ENCODE measurements at places on chromosomes 16 and 17.

DNA sequence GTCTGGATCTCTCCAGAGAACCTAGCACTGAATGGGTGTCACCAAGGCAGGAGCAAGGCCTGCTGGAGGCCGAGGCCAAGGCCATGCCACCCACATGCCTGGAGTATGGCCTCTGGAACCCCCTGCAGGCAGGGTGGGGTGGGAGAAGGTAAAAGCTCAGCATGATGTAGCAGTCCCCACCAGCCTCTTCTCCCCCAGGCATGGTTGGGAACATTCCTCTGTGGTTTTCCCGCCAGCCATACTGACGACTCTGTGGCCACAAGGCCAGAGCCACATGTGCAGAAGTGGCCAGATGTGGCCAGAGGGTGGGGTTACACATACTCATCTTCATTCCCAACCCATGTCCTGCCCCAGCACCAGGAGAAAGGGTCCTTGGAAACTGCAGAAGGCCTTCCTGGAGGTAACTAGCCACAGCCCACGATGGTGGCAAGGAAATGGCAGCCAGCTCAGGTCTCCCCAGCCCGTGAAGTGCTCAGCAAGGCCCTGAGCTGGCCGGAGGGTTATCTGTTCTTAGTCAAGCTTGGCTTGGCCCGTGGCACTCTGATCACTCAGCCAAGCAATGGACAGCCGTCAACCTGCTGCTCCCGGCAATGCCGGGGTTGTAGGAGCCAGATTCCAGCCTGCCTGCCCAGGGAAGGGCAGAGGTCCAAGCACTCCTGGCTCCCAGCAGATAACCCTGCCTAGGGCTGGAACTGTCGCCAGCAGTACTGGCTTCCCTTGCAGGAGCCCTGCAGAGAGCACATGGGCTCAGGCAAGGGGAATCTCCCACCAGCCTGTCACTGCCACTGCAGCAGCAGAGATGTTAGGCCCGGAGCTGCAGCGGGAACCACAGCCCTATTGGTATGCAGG is 26.1 kb downstream of the HDAC5 start:
- no peak for DNase-seq

DNA sequence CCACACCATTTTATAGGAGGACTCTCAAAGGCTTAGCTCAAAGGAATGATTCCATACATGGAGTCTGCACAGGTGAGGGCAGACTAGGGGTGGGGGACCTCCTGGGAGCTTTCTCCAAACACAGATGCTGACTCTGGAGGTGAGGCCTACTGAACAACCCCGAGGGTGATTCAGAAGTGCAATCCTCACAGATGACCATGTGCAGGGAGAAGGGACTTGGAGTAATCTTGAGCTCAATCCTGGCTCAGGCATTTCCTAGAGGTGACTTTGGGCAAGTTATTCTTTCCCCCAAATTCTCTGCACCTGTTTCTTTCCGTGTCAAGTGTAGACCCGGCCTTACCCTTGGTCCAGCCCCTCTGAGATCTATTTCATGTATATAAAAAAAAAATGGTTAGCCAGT is 401.5 kb downstream of the SLC39A11 start:
- no peak for DNase-seq

- DNase-seq: no peak
Measured at GRCh38 chr16:88705801-88706228, 393 bp downstream of the RNF166 start.

DNA sequence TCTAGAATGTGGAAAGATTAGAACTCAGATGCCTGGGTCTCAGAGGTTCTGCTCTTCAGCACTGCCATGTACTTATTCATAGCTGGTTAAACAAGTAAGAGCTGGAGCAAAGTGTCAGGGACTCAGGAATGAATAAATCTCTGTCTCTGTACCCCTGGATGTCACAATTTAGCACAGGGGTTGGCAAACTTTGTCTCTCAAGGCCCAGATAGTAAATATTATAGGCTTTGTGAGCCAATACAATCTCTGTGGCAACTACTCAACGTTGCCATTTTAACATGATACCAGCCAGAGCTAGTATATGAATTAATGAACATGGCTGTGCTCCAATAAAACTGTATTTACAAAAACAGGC is 220.3 kb upstream of the MON1B start:
- DNase-seq: no peak

DNA sequence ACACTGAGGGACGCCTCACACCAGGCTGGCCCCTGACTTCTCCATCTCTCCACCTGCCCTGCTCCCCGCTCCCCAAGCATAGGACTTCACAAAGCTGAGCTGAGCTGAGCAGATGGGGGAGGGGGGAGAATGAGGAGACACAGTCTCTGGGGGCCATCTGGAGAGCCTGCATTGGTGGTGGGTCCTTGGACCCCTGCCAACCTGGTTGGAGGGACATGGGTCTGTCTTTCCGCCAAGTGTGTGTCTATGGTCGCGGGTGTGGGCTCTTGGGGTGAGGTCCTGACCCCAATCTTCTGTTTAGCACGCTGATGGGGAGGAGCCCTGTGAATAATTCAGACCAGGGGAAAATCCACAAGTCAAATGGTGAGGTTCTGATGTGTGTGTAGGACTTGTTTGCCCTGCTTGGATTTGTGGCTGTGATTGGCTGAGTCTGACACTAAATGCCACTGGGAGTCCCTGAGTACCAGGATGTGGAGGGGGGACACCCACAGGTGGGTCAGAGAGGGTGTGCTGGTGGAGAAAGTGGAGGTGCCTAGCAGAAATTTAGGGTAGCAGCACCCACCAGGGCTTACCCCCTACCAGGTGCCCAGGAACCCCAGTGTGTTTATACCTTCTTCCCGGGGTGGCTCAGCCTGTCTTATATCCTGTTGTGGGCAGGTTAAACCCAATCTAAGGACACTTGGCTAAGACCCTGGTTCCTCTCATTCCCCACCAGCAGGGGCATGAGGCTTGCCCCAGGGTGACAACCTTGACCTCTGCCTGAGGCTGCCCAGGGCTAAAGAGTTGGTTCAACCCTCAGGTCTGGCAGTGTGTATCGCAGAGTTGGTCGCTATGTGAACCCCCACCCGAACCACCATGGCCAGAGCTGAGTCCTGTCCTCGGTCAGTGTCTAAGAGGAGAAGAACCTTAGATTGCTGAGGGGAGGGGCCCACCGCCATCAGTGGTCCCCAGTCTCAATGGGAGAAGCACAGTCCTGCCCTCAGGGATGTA is 2.1 kb downstream of the FMNL1 start:
- peak; percentile 74 for DNase-seq

DNA sequence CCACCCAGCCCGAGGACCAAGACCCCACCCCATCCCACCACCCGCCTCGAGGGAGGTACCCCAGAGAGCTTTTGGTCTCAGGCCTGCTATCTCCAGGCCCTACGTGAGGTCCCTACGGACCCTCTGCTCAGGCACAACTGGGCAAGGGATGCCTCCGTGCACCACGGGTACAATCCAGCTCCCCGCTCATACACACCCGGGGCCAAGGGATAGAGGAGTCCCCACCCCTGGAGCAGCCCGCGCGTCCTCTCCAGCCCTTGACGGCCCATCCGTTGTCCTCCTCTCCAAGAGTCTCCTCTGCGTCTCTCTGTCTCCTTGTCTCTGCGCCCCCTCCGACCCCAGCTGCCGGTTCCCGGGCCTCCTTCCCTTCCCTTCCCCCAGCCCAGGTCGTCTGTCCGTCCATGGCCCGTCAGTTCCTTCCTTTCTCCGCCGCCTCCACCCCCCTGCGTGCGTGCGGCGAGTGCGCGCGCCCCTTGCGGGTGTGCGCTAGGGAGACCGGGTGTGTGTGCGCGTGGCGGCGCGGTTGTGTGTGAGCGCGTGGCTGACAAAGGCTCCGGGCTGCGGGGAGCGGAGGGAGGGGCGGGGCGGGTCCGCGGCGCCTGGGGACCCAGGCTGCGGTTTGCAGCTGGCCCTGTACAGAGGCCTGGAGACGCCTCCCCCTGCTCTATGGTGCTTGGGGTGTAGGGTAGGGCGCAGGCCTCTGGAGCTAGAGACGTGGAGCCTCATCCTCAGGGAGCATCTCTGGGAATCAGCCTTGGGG is 930 bp downstream of the SPNS2 start:
- DNase-seq: no peak

- DNase-seq: no peak
Measured at GRCh38 chr17:64069143-64069542, 48.7 kb upstream of the ICAM2 start.

DNA sequence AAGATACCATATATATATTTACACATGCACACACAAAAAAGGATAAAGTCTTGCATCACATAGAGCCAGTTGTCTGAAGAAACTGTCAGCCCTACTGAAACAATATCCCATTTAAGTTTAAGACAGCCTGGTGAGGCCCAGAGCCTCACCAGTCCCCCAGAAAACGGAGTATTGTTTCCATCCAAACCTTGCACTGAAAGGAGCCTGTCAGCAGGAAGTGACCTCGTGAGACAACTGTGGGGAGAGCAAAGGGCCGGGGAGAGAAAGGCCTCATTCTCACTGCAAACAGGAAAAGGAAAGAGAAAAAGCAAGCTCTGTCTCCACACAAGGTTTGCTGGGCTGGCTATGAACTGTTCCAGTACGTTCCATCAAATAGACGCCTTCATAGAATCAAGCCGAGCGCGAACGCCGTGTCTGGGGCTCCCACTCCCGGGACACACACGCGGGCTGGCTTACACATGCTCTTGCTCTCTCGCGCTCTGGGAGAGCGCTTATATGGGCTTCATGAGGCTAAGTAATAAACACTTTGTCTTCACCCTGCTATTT is 44.4 kb upstream of the ZFHX3 start:
- no peak for DNase-seq

DNA sequence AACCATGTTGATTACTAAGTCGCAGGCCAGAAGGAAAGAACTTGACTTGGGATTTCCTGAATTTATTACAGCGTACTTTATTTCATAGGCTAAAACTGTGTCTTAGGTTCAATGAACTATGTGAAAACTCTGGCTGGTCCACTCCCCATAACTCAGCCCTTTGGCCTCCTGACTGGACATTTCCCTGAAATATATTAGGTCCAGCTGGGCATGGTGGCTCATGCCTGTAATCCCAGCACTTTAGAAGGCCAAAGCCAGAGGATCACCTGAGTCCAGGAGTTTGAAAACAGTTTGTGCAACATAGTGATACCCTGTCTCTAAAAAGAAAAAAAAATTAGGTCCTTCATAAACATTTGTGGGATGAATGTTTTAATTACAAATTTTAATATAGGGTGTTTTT is 97.0 kb downstream of the CYLD start:
- DNase-seq: no peak

- DNase-seq: no peak
Measured at GRCh38 chr16:6593799-6594198, 738.8 kb upstream of the RBFOX1 start.

DNA sequence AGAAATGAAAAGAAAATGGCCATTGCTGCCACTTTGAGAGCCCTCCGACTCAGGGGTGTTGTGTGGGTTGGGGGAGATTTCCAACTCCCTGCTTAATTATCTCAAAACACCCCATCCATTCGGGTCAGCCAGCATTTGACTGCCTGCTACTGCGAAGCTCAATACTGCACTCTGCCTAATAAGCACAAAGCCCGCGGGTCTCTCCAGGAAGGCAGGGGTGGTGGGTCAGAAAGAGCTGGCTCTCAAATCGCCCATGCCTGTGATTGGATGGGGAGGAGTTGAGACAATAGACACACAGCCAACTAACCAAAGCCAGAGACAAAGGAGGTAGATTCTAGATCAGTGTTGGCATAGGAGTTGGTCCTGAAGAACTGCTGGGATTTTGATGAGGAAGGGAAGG is 2.3 kb upstream of the XAF1 start:
- DNase-seq: no peak

- DNase-seq: no peak
Measured at GRCh38 chr17:33137426-33137825, 145.8 kb downstream of the SPACA3 start.

DNA sequence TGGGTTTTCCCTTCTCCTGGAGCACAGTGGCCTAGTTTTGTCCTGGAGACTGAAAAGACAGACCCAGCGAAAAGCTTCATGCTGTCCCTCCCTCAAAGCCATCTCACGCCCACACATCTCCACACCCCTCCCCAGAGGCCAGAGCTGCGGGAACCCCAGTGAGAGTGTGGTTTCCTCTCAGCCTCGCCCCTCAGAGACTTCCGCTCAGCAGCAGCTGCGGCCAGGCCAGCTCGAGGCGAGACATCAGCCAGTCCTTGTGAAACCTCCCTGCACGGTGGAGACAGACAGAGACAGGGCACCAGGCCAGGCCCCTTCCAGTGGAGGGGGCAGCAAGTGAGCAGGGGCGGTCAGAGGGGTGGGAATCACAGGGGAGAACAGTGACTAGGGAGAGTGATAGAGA is 77.0 kb upstream of the TNRC6C start:
- peak; percentile 97 for DNase-seq

DNA sequence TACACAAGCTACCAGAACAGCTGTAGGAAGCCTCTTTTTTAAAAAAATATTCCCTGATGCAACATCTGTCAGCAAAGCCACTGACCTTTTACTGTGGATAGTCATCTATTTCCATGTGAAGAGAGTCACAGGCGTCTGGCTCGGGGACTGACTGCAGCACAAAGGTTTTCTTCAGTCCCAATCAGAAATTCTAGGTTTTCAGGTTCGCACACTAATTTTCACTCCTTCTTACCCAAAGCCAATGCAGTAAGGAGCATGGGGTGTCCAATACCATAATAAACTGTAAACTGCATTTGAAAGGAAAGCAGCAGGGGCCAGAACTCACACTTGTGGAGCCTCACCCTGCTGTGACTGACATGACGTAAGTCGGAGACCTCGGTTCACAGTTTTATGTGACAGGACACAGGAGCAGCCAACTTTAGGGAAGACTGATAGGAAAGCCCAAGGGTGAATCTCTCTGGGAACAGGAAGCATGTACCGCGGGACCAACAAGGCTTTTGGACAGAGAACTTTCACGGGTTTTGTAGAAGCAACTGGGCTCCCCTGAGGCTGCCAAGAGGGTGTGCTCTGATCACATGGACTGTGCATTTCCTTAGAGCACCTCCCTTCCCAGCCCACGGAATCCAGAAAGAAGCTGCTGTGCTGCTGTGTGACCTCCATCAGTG is 9.1 kb upstream of the TMEM100 start:
- DNase-seq: no peak

DNA sequence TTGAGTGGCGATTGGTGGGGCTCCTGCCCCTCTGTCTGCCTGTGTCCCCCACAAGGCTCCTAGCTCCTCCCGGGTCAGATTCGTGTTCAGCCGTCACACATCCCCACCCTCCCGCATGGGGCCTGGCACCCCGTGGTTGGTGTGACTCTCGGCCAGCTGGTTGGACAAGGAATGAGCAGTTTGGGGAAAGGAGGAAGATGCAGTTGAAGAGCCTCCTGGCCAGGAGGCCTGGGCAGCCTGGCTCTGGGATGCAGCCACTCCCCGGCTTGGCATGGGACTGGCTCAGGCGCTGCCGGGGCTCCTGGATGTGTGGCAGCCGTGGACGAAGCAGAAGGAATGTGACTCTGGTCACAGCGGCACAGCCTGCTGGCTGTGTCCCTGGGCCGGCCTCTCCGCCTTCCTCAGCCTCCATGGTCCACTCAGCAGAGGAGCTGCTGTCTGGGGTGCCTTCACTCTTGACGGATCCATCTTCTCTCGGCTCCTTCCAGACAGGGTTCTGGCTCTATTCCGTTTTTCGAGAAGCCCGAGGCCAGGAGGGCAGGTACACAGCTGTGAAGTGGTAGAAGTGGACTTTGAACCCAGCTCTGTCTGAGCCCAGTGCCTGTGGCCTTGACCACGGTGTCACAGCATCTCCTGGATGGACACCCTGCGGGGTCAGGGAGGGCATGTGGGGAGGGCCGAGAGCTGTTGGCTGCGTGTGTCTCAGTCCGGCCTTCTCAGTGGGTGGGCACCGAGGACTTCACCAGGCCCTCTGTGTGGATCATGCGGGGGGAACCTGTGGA is 2.1 kb downstream of the TRAF7 start:
- DNase-seq: no peak
